ENCODE measurements at places on chromosomes 2 and 18.

DNA sequence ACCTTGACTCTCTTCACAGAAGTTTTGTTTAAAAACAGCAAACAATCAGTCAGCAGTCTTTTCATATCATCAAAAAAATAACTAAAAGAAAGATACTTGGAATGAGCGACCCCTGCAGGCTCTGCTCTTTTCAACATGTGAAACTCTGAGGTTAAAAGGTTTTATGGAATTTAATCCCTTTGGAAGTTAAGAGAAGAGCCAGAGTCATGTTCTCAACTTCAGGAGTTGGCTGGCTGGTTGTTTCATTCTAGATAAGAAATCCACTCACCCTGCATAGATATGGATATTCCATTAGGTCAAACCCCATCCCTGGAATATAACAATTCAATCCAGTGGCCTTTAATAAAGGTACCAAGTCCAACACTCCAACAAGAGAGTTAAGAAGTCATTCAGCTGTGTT, 115.6 kb upstream of the RMDN2 start:
- no peak for DNase-seq

DNA sequence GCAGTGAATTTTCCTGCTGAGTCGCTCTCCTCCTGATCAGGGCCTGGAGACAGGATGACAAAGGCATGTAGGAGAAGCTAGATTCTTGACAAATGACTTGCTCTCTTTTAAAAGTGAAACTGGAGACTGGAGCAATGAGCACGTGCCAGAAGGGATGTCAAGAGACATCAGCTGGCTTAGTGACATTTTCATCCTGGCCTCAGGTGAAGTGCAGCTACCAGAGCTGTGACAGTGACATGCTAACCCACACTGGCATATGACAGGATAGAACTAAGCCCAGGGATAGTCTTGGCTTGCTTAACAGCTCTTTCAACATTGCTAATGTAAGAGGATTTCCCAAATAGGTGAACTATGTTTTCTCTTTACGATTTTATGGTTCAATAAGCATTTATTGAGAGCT, 757.5 kb upstream of the DDX18 start:
- no peak for DNase-seq

- peak; percentile 65 for DNase-seq
These were observed 128.0 kb downstream of the NFATC1 start for GRCh38 chr18:79523736-79524180.

DNA sequence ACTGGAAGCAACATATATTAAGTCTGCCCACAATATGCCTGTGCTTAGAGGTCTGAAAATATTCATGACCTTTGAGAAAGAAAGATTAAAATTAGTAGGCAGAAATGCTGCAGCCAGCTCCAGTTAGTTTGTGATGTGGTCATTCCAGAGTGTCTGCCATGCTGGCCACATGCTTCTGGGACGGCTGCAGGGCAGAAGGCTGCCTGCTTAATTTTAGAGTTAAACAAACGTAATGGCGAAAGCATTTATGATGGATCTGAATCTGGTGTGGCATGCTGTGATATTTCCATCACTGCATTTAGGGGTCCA, 95.4 kb downstream of the FHOD3 start:
- DNase-seq: no peak

DNA sequence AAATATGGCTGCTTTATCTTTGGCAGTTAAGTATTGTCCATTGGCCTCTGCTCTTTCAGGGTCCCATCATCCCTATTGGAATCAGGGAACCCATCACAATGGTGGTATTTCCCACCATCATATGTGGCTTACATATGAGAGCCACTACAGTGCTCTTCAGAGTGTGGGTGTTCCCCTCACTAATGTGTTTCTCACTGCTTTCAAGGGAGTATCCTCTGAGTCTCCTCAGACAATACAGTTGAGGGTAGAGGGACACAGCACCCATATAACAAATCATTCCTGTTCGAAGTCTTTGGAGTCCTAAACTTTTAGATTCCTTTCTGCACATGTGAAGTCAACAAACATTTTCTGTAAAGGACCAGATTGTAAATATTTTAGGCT, 48.8 kb upstream of the DNAJC10 start:
- DNase-seq: no peak

DNA sequence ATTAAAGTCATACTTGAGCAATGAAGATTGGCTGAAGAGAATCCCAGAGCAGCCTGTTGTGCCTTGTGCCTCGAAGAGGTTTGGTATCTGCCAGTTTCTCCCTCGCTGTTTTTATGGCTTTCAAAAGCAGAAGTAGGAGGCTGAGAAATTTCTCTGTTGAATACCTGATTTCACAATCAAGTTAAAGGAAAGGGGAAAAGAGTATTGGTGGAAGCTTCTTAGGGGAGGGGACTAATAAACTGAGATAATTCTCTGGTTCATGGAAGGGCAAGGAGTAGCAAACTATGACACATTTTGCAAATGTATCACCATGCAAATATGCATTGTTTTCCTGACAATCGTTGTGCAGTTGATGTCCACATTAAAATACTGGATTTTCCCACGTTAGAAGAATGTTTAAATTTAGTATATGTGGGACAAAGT, at the start of gene IL1B:
Gene IL1B (minus strand): TSS at position 85 of the 423 bp plus-strand sequence. CDS start 550 bp downstream, outside the sequence.
- no peak for DNase-seq
